Hematopoietic multipotent progenitor cell treated with erythropoietin and hydrocortisone succinate and interleukin-3 and kit ligand, for 15 days (in vitro differentiated cells): ENCODE measurements at places on chromosomes 16 and 17.

- DNase-seq = no peak
Observed at GRCh38 chr17:71709946-71710345, 410.9 kb upstream of the SOX9 start.

GRCh38 chr17:42584880-42585279 lies 7.4 kb upstream of the PSMC3IP start:
- no peak for DNase-seq

DNA sequence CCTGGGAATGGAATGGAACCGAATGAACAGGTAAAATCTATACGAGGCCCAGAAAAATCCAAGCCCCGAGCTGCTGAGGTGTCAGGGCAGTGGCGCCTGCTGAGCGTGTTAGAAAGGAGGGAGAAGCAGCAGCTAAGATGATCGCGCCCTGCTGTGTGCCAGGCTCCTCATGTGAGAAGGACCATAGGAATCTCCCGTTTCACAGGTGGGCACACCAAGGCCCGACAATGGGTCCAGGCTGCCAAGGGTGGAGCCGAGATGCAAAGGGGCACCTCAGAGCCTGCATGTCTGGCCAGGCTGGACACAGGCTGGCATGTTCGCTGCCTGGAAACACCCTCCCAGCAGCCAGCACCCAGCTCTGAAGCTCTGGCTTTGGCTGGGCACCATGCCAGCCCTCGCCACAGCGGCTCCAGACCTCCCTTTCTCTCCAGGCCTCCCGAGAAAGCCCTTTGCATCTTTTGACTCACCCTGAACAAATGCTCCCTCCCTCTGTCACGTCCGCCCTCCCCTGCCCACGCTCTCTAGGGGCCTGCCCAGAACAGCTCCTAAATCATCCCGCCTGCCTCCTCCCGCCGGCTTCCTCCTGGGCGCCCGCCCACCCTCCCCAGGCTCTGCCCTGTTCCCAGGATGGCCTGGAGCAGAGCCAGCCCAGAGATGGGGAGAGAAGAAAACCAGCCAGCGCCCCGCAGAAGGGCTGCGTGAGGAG lies 217.8 kb upstream of the GSE1 start:
- no peak for DNase-seq

GRCh38 chr16:20029611-20030010 lies 44.1 kb downstream of the GPR139 start:
- no peak for DNase-seq

GRCh38 chr17:1560101-1560857 lies 2.3 kb downstream of the PITPNA start:
- DNase-seq = no peak

DNA sequence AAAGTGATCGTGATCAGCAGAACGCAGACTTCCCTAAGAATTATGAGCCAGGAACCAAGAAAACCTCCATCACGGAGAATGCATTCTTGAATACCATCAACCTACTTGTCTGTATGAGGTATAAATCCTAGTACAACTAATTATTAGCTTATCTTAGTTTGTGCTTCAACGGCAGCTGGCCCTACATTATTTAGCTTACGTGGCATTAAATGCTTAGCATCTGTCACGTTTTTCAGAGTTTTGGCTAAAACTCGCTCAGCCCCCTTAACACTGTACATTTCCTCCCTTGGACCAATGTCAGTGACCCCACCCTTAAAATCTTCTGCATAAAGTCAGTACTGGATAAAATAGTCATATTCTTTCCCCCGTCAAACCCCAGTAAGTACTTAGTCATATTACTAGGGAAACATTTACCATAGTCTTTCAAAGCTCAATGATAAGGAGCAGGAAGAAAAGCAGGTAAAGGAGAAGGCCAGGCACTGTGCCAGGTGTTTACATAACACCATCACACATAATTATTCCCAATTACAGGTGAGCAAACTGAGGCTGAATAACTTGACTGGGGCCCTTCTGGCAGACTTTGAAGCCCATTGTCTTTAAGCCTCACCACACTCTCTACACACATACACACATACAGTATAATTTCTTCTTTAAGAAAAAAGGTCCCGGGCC lies 16.6 kb upstream of the TXNDC11 start:
- DNase-seq = no peak

DNA sequence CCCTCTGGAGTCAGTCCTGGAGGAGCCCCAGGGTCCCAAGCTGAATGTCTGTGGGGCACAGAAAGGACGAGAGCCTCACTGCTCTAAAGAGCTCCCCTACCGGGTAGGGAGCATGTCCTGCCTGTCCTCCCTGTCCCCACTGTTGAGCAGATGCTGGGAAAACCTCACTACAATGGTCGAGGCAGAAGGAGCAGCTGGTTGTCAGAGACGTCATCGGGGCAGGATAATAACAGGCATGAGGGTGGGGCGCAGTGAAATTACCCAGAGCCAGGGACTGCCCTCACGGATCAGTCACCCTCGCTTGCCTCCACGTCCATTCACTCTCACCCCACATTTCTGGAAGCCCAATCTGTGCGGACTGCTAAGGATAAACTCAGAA lies 538 bp downstream of the TM4SF5 start:
- no peak for DNase-seq

DNA sequence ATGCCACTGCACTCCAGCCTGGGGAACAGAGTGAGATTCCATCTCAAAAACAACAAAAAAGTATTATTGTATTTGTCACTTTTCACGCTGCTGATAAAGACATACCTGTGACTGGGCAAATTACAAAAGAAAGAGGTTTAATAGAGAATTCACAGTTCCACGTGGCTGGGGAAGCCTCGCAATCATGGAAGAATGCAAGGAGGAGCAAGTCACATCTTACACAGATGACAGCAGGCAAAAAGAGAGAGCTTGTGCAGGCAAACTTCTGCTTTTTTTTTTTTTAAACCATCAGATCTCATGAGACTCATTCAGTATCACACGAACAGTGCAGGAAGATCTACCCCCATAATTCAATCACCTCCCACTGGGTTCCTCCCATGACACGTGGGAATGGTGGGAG lies 41.5 kb upstream of the ETV4 start:
- DNase-seq = no peak

GRCh38 chr16:67312719-67313118 lies 13.8 kb downstream of the KCTD19 start:
- no peak for DNase-seq

GRCh38 chr16:3584412-3584811 lies 7.2 kb upstream of the NLRC3 start:
- DNase-seq = no peak

DNA sequence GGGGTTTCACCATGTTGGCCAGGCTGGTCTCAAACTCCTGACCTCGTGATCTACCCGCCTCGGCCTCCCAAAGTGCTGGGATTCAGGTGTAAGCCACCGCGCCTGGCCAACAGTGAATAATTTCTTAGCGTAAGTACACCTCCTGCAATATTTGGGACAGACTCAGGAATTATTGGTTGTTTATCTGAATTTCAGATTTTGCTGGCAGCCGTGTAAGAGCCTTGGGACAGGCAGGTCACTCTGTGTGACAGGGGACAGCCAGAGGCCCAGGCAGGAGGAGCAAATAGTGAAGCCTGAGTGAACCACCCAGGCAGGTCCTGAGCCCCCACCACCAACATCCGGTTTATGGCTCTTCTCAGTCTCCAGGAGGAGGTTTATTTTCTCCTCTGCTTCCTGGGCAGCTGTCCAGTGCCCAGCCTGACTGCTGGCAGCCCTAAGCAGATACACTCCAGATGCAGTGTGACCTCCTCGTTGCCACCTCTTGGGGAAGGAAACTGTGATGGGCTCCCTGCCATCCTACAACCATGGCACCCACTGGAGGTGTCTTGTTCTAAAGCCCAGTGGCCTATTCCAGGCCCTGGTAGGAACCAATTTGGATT lies 26.2 kb upstream of the ADORA2B start:
- DNase-seq = no peak

- DNase-seq = no peak
Observed at GRCh38 chr17:13351046-13351445, 250.7 kb downstream of the HS3ST3A1 start.

DNA sequence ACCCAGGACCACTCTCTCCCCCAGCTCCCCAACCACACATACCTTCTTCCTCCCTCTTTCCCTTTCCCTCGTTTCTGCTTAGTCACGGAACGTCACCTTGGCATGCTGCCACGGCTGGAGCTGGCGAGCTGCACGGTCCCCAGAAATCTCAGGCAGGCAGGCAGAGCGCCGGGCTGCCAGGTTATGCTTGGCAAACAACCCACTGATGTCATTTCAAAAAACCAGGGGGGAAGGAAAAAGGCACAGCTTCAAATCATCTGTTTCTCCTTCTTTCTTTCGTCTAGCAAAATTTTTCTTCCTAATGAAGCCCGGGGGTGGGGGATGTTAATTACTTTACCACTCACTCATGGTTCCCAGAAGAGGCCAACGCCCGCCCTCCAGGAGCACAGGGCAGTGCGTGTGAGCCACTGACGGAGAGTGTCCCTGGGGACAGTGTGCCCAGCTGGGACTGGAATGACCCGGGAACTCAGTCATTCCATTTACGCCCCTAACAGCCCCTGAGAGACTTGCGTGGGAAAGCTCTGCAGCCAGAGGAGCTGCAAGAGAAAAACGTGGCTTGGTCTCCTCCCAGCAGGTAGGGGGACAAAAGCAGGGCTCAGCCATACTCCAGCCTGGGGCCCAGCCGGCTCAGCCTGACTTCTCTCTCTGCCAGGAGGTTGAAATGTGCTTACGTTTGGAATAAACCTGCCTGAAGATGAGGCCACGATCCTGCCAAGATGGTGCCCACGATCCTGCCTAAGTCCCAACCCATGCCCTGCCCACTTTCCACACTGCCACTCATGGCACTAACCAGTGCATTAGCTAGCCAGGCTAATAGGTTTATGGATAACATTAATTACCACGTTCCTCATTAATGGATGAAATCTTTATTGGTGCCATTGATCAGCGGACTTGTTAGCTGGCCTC lies 198.9 kb downstream of the ZFHX3 start:
- peak; percentile 56 for DNase-seq

DNA sequence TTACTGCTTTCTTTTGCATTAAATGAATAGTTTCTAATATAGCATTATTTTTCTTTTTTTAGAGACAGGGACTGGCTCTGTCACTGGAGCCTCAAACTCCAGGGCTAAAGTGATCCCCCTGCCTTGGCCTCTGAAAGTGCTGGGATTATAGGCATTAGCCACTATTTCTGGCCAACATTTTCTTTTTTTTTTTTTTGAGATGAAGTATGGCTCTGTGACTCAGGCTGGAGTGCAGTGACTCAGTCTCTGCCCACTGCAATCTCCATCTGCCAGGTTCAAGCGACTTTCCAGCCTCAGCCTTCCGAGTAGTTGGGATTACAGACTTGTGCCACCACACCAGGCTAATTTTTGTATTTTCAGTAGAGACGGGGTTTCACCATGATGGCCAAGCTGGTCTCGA lies 2.0 kb upstream of the DUXB start:
- DNase-seq = peak; percentile 51

DNA sequence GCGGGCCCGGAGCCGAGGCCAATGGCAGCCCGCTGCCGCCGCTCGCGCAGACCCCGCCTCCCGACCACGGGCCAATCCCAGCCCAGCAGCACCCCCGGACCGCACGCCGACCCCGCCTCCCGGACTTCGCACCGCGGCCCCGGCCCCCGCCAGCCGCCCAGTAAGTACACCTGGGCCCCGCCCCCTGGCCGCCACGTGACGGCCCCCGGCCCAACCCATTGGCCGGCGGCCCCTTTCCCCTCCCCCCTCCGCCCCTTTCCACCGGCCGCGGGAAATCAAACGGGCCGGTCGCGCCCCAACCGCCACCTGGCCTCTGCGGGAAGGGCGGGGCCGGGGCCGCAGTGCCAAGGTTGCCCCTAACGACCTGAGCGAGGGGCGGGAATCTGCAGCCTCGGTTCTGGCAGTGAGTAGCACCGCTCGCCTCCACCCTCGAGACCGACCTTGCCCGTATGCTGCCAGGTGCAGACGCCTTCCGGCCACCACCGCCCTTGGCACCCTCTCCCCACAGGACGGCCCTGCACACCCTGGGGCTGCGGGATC lies at the start of gene YBX2:
Gene YBX2 (minus strand): TSS at position 26 of the 540 bp plus-strand sequence. CDS start 139 bp downstream, outside the sequence.
- DNase-seq = peak; percentile 59

DNA sequence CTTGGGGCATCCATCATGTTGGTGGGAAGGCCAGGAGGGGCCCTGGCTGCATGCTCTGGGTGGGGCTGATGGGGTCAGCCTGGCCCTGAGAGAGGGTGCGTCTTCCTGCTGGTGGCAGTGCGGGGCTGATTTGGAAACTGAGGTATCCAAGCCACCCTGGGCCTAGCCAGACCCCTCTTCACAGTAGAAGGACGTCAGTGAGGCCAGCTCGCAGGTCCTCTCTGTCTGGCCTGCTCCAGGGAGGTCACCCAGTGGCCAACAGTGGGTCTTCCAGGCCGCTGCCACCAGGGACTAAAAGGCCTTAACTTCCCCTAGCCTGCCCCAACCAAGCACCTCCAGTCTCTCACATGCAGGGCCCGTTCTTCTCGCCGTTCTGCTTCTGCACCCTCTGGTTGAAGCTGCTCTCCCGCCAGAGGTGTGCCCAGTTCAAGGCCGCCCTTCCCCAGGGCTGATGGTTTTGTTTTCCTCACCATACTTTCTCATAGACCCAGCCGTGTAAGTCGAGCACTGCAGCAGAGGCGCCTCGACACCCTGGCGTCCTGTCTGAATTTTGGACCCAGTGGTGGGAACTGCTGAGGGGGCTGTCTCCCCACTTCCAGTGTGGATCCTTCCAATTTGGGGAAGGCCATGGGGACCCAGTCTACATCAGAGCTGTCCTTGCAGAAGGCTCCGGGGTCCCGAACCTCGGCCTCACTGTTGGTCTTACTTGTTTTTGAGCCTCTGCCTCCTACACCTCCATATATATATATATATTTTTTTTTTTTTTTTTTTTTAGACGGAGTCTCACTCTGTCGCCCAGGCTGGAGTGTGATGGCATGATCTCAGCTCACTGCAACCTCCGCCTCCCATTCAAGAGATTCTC lies 42.9 kb upstream of the CDC42EP4 start:
- no peak for DNase-seq

GRCh38 chr17:58447039-58447975 lies 30.0 kb upstream of the RNF43 start:
- peak; percentile 80 for DNase-seq

GRCh38 chr17:6502871-6503509 lies 53.4 kb downstream of the PITPNM3 start:
- no peak for DNase-seq

DNA sequence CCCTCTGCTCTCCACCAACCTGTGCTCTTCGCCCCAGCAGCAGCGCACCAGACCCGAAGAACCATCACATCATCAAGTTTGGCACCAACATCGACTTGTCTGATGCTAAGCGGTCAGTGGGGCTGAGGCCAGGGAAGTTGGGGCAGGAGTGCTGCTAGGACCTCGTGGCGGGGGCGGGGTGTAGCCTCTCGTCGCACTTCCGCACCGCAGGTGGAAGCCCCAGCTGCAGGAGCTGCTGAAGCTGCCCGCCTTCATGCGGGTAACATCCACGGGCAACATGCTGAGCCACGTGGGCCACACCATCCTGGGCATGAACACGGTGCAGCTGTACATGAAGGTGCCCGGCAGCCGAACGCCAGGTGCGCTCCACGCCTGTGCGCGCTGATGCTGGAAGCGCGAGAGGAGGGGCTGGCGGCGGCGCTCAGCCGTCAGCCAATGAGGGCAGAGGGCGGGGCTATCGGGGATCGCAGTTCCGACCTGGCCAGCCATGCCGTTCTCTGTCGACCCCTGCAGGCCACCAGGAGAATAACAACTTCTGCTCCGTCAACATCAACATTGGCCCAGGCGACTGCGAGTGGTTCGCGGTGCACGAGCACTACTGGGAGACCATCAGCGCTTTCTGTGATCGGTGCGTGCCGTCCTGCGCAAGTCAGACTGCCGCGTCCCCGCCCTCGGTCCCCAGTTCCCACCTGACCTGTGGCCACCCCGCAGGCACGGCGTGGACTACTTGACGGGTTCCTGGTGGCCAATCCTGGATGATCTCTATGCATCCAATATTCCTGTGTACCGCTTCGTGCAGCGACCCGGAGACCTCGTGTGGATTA lies 3.2 kb upstream of the TMEM88 start:
- peak; percentile 96 for DNase-seq

- DNase-seq = no peak
Observed at GRCh38 chr16:87964049-87964659, 12.9 kb downstream of the BANP start.
